ENCODE measurements at places on chromosomes 4 and X.
A peak's percentile ranks its signal among the peaks of the same experiment; 100 is the strongest.

DNA sequence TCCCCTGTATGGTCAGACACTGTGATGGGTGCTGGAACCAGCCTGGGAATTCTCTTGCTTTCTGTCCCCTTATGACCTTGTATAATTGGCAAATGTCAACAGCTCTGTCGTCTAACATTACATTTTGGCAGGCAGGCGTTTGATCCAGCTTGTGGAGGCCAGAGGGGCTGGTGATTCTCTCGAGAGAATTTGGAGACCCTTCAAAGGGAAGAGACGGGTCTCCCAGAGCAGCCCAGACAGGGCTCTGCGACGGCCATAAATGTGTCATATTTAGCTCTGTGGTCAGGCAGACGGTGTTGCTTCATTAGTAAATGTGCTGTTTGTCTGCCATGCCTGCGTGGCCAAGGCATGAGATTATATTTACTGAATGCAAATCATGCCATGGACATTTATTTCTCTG, 68.7 kb downstream of the SORCS2 start:
- no peak for DNase-seq

DNA sequence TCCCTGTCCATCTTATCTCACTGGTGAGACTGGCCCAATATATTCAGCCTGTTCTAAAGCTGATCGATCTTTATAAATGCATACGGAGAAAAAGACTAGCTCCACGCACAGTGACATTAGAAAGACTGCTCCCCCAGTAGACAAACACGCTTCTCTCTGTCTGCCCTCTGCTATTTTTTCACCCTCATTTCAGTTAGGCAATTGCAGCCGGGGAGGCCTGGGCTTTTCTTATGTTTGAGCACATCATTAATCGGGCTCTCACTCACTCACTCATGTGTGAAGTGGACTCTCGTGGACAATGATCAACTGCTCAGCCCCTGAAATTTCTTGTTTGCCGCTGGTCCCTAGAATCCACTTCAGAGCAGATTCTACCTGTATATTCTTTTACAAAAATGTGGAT, 824.7 kb upstream of the TENM3 start:
- no peak for DNase-seq

DNA sequence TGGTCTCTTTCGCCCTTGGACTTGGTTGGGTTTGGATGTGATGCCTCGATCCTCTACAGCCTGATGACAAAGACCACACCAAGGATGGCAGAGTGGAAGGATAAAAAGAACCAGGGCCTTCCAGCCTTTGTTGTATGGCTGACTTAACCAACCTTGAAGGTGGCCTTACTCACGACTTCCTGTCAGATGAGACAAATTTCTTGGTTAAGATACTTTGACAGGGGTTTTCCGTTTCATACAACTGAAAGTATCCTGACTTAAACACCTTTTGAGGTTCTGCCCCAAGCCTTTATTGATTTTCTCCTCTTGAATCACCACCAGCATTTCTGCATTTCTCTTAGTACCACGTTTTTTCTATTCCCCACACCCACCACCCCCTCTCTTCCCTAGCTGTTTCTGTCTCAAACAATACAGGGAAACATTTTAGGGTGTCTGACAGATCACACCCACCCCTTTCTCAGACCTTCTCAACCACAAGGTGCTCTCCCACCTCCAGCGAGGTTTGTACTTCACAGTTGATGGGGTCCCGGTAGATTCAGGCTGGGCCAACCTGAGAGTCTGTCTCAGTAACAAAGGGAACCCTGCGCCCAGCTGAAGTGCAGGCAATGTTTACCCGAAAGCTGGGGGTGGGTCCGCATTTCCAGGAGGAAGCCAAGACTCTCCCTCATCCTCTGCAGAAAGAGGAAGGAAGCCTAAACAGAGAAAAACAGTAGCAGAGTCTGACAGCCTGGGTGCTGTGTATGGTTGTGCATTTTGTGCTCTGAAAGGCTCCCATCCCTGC, 5.0 kb upstream of the TSPAN5 start:
- peak; percentile 40 for DNase-seq

DNA sequence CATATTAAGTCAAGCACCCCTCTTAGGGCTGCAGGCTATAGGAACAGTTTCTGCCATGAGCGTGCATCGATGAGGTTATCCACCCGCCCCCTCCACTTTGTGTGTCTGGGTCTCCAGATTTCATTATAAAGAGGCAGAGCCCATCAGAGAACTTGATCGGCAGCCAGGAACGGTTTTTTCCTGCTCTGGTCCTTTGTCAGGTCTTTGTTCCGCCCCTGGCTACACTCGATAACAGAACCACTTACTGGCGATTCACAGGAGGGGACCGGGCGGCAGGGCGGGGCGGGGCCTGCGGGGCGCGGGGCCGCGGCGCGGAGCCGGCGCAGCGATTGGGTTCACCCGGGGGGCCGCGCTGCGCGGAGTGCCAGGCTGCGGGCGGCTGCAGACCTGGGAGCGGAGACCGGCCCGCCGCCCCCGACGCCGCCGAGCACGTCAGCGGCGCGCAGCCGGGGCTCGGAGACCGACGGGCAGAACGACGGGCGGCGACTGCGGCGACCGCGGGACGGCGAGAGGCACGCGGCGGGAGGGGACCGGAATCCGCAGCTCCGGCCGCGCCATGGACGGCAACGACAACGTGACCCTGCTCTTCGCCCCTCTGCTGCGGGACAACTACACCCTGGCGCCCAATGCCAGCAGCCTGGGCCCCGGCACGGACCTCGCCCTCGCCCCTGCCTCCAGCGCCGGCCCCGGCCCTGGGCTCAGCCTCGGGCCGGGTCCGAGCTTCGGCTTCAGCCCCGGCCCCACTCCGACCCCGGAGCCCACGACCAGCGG, at the start of gene SLC10A4:
TSS of gene SLC10A4 (plus strand) at position 338 of the 771 bp plus-strand sequence. CDS start at position 557, 219 bp downstream.
- DNase-seq, result no peak

- no peak for DNase-seq
Measured at GRCh38 chrX:10031746-10032145, 64.6 kb downstream of the CLDN34 start.

DNA sequence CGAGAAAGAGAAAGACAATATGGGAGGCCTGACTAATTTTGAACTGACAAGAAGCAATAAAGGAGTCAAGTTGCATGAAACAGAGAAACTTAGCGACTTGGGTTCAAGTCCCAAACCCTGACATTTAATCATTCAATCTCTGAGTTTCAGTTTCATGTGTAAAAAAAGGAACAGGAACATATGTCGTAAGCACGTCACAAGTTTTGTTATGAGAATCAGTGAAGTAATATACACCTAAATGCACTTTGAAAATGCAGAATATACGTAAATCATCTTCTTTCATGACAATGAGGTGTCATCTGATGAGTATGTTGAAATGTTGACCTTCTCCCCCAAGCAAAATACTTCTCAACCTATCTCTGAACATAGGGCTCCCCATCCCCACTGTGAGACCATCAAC, 10.4 kb downstream of the ACOT9 start:
- no peak for DNase-seq

DNA sequence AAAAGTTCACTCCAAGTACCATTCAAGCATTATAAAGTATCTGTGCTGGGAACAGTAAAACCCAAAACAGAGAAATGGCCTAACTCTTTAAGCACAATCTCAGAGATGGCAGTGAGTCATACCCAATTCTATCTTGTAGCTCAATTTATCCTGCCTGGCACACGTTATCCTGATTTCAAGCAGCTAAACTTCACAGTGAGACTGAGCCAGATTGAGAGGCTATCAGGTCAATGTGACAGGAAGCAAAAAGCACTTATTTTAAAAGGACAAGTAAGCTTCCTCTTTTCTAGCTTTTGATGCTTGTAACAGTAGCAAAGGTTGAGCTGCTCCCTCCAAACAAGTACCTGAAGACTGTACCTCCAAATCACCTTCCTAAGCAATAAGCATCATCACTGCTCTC, 324.9 kb downstream of the NAF1 start:
- no peak for DNase-seq

DNA sequence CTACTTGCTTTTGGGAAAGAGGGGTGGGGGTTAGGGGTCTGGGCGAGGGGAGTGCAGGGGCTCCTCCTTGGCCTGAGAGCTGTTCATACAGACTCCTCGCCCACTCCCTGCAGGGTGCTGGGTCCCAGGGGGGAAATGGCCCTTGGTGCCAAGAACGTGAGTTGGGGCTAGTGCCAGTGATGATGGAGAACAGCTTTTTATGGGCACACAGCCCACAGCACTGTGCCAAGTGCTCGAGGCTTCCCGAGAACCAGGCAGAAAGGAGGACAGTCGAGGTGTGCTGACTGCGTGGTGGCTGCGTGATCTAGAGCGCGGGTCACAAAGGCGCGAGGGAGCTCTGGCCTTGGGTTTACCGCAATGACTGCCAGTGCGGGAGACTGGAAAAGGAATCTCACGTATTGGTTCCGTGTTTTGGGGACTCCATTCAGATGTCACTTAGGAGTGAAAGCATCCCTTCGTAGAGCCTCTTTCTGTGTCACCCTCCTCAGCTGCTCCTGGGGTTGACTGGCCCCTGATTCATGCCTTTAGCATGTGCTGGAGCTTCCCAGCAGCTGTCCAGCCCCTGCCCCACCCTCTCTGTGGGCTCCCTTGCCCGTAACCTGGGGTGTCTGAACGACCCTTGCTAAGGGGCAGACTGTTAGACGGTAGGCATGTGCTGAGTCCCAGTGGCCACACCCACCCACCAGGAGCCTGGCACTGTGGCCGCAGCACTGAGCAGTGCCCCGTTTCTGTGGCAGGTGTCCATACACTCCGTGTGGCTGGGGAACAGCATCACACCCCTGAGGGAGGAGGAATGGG, 20.9 kb upstream of the MSANTD1 start:
- DNase-seq, result no peak

- no peak for DNase-seq
Measured at GRCh38 chr4:27973056-27973455, 1112.4 kb downstream of the STIM2 start.

GRCh38 chr4:46249516-46249915, 125.7 kb upstream of the GABRG1 start:
- DNase-seq, result no peak

- no peak for DNase-seq
Measured at GRCh38 chr4:24330172-24330571, 254.2 kb downstream of the DHX15 start.

- DNase-seq, result no peak
Measured at GRCh38 chr4:153731239-153731638, 28.6 kb downstream of the RNF175 start.

DNA sequence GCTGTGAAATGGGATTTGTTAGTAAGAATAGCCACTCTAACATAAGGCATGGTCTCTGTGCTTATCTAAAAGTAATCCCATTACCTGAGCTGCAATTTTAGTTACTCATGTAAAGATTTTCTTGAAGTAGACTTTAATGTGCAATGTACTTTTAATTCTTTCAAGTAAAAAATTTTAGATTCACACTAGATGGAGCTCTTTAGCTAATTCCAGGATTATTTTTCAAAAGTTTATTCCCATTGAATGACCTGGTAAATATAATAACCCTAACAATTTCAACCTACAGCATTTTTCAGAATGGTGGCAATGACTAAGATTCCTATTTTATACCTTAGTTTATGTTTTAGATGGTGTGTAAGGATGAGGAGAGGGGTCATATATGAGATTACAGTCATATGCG, 18.1 kb downstream of the USP38 start:
- no peak for DNase-seq

DNA sequence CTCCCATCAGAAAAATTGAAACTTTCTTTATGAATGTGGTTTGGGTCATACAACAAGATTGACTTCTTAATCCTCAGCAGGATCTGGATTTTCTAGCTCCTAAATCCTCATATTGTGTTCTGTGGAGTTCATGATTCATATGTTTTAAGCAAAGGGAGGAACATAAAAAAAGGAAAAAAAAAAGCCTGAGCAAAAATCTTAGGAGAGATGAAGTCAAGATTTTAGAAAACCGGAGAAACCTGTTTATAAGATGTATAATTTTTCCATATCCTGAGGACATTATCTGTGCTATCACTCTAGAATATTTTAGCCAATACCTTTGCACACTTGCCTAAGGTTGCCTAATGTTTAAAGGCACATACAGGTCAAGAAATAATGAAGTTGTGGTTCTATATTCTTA, 7.0 kb upstream of the EREG start:
- no peak for DNase-seq

GRCh38 chr4:101649790-101650515, 140.6 kb upstream of the BANK1 start:
- DNase-seq, result no peak
